Left forelimb (tissue), 1 donor: ENCODE measurements at places on chromosomes 16 and 17.

- DNase-seq: no peak
Observed at GRCh38 chr16:12254566-12254965, 278.0 kb downstream of the SNX29 start.

- DNase-seq: peak; percentile 79
Observed at GRCh38 chr17:43907998-43908721, 824 bp upstream of the MPP2 start.

- DNase-seq: no peak
Observed at GRCh38 chr16:12494661-12495060, 309.0 kb downstream of the CPPED1 start.

DNA sequence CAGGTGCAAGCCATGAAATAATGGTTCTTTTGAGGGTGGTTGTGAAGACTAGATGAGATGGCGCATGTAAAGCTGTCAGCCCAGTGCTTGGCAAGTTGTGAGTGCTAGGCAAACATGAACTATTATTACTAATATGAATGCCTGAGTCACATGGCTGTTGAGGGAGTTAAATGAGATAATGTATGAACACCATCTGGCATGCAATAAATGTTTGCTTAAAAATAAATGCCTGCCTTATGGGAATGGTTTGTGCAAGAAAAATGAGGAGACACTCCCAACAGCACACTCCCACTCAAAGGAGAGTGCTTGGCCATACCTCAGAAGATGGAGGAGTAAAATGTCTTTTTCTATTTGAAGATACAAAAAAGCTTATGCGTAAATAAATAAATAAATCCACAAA, 3.6 kb downstream of the MAPK3 start:
- no peak for DNase-seq

GRCh38 chr16:3577302-3577752, at the start of gene NLRC3:
Gene NLRC3, minus strand, starts transcription at chr16:3577403. Its CDS starts 12,367 bp downstream, at chr16:3565036.
- no peak for DNase-seq

DNA sequence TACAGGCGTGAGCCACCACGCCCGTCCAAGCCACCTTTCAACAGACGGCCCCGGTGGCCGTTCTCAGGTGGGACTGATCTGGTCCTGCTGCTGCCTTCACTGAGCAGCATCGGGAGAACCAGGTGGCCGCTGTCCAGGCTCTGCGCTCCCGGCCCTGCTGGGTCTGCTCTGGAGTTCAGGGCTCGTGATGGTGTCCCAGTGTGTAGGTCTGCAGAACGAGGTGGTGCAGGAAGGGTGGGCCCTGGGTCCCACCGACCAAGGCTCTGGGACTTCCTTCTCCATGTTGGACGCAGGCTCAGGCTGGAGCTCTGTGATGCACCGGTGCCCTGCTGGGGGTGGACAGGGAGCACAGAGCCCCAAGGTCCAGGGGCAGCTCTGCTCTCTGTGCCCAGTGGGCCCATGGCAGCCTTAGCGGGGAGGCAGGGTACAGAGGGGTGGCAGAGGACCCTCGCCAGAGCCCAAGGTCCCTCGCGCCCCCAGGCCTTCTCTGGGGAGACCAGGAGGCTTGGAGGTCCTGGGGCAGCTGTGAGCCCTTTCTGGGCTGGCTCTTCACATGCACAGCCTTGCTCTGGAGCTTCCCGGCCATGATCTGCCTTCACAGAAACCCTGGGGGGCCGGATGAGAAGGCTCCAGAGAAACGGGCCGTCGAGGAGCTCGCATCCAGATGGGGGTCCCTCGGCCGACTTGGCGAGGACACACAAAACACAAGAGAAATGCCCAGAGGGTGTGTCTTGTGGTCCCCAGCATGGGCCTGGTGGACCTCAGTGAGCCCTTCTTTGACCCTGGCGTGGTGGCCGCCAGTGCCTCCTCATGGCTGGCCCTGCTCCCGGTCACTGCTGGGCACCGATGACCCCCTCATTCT, 26.9 kb upstream of the BAHCC1 start:
- DNase-seq: peak; percentile 63

DNA sequence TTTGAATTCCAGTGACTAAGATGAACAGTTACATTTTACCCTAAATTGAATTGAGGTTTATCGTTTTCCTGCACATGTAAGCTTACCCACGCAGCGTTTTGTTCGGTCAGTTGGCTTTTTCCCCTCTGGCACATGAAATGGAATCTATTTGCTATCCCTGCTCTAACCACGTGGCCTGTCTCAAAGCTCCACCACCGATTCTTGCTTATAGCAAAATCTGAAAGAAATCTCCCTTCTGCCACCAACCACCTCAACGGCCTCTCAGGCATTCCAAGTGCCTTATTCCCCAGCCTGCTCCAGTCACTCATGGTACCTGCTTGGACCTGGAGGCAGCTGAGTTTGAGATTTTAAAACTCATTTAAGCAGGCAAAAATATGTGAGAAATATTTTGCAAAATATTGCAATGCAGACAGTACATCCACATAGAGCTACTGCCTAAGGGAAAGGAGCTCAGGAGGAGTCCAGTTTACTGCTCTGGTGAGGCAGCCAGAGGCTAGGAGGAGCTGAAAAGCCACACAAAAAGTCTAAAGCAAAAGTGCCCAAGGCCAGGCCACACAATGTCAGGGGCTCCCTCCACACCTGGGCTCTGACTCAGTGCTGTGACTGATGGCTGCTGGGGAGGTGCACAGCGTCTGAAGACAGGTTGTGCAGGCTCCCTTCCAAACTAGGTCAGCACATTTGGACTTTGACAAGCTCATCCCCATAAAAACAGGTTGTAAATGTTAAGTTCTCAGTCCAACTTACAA, 26.4 kb downstream of the ARHGAP17 start:
- no peak for DNase-seq

DNA sequence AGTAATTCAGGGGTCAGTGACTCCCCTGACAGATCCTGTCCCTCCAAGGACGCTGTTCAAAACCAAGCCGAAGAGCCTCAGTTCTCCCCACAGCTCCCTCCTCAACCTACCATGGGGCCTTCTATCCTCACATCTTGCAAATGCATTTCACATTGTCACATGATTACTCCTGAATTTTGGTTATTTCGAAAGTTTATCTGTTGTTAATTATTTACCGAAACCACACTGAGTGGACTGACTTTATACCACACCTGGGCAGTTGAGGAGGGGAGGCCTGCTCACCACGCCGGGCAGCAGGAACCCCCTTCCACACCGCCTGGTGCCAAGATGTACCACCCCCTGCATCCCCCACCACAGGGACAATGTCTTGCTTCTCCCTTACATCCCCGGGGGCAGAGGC, 4.7 kb downstream of the TIMP2 start:
- DNase-seq: no peak

DNA sequence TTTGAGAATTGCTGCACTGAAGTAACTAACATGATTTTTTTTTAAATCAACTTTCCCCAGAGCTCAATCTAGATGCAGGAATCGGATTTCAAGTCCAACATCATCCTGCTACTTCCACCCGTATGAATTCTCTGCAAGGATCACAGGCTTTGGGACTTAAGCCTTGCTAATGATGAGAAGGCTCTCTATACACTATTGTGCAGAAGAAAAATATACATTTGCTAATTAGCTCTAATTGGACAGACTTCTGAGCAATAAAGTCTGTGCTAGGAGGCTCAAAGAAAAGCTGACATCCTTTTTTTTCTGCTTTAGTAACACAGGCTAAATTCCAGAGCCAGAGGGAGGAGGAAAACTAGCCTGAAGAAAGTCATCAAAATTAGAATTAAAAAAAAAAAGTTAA, 433.6 kb downstream of the PMP22 start:
- DNase-seq: no peak

DNA sequence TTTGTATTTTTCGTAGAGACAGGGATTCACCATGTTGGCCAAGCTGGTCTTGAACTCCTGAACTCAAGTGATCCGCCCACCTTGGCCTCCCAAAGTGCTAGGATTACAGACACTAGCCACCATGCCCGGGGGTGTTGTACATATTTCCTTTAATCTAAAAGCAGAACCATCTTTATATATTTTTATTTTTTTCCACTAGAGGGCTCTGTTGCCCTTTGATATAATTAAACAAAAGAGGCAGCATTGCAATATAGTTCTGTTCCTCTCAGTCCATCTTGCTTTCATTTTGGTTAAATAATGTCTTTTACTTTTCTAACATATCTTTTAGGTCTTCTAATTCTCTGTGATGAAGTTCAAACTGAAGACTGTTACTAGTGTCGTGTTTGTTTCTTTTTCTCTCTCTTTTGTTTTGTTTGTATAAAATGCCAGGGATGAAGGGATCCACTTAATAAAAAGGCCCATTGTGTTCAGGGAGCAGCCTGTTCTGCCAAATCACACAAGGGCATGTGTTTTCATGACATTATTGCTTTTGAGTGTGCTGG, 23.4 kb downstream of the WWOX start:
- DNase-seq: no peak

GRCh38 chr17:67637901-67638641, 79.7 kb upstream of the NOL11 start:
- no peak for DNase-seq

GRCh38 chr16:8665529-8665928, 8.9 kb upstream of the ABAT start:
- no peak for DNase-seq

DNA sequence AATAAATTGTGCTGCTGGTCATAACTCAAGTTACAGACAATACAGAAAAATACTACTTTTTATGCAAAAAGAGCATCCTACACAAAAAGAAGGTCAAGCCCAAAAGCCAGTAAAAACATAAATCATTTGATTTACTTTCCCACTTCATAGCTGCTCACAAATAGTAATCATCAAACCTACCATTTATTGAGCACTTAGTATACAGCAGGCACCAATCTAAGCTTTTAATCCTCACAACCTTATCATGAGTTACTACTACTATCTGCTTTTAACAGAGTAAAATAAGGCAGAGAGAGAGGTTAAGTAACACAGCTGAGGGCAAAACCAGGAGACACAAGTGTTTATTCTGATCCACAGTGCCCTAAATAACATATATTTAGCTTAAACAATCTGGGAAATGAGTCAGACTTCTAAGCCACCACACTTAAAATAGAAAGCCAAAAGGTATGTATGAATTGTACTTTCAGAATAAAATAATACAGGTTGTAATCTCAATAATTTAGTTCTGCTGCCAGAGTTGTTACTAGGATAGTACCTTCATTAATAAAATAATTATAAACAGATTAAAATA, 1.7 kb upstream of the AARS1 start:
- no peak for DNase-seq
